ENCODE measurements at places on chromosomes 12 and 14.
A peak's percentile ranks its signal among the peaks of the same experiment; 100 is the strongest.

GRCh38 chr14:22837750-22838538 lies 1.6 kb downstream of the MMP14 start:
- DNase-seq, result peak; percentile 42

GRCh38 chr12:87661786-87662377 lies 367.3 kb downstream of the C12orf50 start:
- DNase-seq, result no peak

GRCh38 chr12:117718559-117718958 lies 250.2 kb downstream of the KSR2 start:
- no peak for DNase-seq

DNA sequence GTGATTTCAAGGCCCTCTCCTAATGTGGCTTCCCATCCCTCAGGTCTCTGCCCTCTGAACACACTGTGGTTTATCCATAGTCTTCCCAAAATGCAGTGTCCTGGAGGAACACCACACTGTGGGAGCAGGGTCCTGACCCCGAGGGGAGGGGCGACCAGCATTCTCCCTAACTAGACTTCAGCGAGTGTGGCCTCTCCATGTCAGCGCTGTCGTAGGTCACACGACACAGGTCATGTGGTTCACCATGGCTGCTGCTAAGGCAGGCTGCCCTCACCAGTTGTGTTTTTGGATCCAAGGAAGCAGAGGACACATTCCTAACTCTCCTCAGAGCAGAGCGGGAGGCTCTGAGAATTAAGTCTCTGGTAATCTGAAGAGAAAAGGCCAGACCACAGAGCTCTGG lies 50.5 kb downstream of the SSH1 start:
- no peak for DNase-seq

- DNase-seq, result no peak
Measured at GRCh38 chr12:77943466-77943865, 112.8 kb downstream of the NAV3 start.

GRCh38 chr12:100267603-100268281 lies 765 bp downstream of the SCYL2 start:
- DNase-seq, result no peak

DNA sequence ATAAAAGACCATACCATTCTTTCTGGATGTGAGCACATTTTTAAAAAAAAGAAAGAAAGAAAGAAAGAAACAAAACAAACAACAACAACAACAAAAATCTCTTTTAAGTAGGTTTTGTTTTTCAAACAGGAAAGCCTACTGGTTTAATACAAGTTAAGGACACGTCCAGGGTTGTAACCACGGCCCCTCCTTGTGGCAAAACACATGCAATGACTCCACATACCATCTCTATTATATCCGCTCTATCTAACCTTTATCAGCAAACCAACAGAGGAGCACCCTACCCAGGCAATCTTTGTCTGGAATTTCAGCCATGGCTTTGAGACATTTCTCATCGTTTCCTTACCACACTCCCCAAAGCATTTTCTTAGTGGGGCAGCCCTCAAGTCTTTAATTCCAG lies 360.5 kb upstream of the TMPO start:
- no peak for DNase-seq

DNA sequence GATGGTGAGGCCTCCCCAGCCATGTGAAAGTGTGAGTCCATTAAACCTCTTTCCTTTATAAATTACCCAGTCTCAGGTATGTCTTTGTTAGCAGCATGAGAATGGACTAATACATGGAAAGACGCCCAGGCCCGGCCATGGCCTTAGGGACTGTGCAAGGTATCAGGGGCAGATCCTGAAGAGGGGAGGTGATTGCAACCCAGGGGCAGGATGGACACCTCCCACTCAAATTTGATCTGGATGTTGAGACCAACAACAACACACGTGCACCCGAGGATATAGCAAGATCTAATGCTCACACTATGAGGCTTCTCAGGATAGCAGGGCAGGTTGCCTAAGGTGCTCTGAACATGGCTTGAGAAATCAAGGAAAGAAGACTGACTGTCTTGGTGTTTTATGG lies 13.5 kb upstream of the SERPINA4 start:
- DNase-seq, result no peak

- no peak for DNase-seq
Measured at GRCh38 chr12:96194576-96194889, 358 bp downstream of the ELK3 start.

DNA sequence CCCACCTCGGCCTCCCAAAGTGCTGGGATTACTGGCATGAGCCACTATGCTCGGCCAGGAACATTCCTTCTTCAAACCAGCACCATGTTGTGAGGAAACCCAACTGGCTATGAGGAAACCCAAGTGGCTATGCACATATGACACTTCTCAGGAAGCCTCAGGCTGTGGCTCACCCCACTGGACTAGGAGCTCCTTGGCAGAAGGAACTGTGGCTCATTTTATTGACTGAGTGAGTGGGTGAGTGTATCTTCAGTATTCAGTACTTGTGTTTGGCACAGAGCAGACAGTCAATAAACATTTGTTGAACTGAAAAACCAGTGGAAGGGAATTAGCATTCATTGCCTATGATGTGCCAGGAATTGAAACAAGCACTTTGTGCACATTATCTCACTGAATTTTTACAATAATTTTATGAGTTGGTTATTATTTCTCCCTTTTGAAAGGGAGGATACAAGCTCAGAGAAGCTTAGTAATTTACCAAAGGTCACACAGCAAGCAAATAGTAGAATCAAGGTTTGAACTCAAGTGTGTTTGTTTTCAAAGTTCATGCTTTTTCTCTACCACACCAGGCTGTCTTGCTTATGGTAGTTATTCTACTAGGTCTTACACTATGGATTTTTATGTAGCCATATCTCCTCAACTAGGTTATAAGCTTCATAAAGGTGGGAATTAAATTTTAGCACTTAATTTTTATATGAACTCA lies 121.6 kb downstream of the VEZT start:
- no peak for DNase-seq

DNA sequence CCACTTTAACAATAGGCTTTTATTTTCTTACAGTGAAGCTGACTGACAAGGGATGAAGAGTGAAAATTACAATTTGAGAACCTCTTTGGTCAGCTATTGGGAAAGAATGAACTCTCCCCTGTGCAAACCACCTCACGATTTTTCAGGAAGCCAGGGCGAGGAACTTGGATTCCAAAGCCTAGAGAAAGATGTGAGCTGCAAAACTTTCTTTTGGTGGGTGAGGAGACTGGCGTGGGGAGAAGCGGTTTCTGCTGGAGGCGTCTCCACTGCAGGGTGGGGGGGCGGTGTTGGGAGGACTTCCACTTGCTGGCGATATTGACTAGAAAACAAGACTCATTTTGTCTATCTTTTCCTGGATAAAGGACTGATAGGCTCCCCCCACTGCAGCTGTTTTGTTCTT lies 59.3 kb upstream of the VRK1 start:
- DNase-seq, result no peak

DNA sequence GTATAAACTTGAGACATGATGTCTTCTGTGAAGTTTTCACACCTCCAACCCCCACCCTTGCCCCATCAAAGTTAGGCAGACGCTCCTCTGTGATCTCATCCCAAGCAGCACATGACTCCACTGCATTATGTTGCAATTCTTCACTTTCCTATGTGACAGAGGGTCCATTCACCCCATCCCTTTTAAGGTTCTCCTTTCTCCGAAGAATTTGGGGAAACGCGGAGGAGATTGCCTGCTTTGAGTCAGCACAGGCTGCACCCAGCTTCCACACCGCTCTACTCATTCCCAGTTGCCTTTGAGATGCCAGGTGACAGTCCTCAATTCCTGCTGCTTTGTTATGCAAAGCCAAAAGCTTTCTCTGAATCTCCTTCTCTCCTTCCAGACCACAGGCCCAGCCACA lies 61.8 kb downstream of the PHLDA1 start:
- no peak for DNase-seq

DNA sequence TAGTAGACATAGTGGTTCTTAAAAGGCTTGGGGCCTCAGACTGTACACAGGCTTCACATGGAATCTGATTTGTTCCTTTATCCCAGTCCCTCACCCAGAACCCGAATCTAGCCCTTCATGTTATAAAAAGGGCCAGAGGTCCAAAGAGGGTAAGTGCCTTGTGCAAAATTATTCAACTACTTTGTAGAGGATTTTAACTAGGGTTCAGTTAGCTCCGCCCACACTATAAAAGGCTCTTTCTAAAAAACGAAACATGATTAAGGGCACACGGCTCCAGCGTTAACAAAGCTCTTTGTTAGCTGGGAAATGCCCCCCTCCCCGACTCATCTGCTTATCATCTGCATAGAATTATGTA lies 3.2 kb upstream of the SOCS2 start:
- no peak for DNase-seq

DNA sequence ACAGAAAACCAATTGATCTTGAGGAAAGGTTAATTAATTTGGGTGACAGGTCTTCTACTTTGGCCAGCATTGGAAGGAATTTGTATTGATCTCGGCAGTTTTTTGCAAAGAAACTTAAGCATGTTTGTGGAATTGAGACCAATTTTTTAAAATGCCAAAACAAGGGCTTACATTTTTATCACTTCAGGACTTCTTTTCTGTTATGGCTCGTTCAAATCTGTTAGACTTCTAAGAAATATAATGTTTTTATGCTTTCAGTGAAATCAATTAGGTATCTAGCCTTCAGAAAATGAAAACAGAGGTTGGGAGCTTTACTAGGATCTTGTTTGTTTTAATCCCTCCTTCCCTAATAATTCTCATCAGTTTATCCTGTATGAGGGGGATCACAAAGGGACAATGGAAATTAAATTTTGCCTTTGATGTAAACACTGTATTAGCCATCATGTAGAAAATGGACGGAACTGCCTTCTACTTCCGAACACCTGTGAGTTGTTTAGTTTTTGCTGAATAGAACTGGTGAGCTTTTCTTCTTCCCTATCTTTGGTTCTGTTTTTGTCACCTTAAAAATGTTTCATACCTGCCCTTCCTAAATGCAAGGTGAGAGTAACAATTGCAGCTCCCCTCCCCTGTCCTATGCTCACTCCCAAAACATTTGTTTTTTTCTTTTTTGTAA lies 7.8 kb downstream of the FOXA1 start:
- DNase-seq, result no peak

- DNase-seq, result peak; percentile 72
Measured at GRCh38 chr12:1939801-1940607, 21.6 kb upstream of the CACNA2D4 start.

DNA sequence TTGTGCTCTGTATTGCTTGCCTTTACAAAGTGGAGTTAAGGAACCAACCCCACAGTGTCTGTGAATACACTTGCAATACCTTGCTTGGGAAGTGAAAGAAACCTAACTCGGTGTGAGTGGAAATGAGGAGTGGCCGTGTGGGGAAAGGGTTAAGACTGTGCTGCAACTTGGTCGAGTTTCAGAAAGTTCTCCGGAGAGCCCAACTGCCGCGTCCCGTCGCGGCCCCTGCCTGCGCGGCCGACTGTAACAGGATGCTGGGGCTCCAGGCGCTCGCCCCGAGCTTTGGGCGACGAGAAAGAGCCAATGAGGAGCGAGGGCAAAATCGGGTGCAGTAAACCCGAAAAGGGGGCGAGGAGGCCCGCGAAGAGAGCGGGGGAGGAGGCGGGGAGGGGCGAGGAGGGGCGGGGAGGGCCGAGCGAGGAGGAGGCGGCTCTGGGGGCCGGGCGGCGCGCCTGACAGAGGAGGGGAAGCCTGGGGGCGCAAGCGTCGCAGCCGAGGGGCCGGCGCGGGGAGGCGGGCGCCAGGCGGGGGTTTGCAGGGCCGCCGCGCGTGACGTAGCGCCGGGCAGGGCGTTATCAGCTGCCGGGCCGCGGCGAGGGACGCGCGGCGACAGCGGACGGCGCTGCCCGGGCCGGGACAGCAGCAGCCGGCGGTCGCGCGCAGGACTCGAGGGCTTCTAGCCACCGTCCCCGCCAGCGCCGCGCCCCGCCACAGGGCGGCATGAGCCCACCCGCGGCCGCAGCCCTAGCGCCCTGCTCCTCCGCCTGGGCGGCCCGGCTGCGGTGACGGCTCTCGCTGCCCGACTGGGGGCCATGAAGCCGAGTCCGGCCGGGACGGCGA lies at the start of gene DACT1:
Gene DACT1, plus strand, starts transcription at position 572 of the 840 bp plus-strand sequence. Its CDS starts 241 bp downstream, at position 813.
- peak; percentile 50 for DNase-seq

DNA sequence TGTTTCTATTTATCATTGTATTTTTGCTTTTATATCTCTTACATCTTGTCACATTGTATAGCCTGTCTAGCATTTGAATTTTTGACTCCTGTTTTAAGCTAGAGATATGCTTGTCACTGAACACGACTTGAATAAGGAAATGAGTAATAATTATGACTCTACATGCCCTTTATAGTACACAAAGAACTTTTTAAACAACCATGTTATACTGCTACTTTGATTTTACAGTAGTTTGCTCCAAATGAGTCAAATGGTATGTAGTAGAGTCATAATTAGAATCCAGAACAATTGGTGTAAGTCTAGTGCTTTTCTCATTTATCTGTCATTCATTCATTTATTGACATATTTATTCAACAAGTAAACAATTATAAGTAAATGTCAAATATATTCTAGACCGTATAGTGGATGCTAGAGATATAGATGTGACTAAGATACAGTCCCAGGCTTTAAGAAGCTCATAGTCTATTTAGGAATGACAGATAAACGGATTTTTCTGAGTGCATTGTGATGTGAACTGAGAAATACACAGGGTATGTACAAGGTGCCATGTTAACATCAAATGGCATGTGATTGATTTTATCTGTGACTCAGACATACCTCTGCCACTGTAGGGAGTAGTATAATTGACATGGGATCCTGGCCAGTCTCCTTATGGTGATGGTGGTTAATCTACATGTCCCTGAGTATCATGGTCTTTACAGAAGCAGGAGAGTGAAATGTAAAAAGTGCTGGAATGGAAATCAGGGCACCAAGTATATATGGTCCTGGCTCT lies 799.7 kb downstream of the DIO2 start:
- DNase-seq, result peak; percentile 74

DNA sequence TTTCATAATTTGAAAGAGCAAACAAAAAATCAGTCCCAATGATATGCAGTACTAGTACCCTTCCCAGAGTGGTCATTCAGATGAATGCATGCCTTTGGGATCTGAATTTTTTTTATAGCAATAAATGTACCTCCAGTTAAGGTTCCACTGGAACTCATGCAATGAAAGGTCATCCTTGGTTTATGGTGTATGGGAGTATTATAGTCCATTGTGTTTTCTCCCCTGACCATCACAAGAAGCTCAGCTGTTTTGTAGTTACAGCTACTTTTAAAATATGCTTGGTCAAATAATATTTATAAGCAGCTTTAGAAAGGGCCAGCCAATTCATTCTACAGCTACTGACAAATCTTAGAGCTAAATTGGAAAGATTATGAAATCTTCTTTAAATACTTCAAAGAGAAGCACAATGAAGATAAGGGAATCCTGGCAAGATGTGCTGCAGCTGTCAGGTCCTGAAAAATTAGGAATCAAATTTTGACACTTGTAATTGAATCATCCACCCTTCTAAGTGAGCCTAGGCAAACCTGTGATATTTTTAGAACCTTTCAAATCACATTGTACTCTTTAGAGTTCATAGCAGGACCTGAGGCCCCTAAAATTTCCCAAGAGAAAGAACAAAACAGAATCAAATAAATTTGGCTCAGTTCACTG lies 46.5 kb downstream of the IFT81 start:
- peak; percentile 73 for DNase-seq

- no peak for DNase-seq
Measured at GRCh38 chr12:105262461-105263184, 26.6 kb upstream of the APPL2 start.

GRCh38 chr12:102093319-102093718 lies 26.6 kb downstream of the NUP37 start:
- no peak for DNase-seq

GRCh38 chr12:90653040-90653439 lies 301.9 kb downstream of the CCER1 start:
- no peak for DNase-seq

GRCh38 chr14:23621204-23621931 lies 14.8 kb upstream of the DHRS2 start:
- DNase-seq, result no peak

Data from foreskin melanocyte (primary cell).